Activated CD4-positive, alpha-beta T cell treated with anti-CD3 and anti-CD28 coated beads for 48 hours (primary cell): ENCODE measurements at places on chromosomes 13 and 19.

DNA sequence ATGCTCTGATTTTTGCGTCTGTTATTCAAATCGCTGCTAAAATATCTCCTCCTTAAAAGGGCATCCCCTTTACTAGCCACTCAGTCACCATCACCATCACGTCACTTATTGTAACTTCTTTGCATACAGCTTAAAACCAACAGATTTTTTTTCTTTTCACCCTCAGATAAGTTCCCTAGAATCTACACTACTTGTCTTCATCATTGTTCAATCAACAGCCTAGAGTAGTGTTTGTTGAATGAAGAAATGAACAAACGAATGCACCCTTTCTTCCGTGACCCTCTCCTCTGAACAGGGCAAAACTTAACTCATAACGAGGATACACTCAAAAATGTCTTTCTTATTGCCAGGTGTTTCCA lies 1.1 kb upstream of the AKAP11 start:
- no peak for DNase-seq

DNA sequence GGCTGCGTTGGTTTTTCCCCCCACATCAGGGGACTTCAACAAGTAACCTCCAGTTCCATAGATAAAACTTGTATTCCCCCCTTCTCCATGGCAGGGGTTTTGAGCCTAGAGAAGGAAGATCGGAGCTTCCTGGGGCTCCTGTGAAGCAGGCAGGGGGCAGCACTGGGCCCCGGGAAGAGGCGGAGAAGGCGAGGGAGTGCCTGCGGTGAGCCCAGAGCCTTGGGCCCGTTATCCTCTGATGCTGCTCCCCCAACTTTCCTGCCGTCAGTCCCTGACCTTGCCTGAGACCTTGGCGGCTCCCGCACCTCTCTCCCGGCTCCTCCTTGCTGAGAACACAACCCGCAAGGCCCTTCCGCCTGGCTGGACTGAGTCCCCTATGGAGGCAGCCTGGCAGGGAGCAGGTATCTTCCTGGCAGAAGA lies 2.5 kb downstream of the LIPE start:
- no peak for DNase-seq

GRCh38 chr19:18227781-18228271 lies 1.6 kb upstream of the PDE4C start:
- DNase-seq = no peak

- no peak for DNase-seq
Observed at GRCh38 chr13:25178070-25178469, 6.0 kb upstream of the AMER2 start.
